Posterior vena cava (tissue), 2 donors: ENCODE measurements at places on chromosomes 2 and 18.

DNA sequence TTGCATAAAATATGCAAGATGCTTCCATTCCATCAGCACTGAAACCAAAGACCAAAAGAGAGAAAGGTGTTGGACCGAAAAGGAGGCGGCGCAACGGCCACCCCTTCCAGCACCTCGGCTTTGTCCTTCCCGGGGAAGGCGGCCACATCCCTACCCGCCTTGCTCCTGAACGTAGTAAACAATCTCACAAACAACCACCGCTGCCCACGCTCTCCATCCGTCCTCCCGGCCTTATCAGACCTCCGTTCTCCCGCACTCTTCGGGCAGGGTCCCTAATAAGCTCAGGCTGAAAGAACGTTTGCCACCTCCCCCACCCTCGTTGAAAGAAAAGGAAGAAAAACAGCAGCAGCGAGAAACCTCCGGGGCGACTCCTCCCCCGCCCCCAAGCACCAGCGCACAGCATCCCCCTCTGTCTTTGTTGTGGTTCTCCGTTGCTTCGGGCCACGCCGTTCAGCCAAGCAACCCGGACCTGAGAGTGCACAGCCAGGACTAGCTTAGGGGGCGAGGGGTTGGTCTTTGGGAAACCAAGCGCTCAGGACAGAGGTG lies 4.4 kb downstream of the EVX2 start:
- no peak for DNase-seq

- DNase-seq = no peak
These were observed 35.6 kb upstream of the APCDD1 start for GRCh38 chr18:10418836-10419235.

DNA sequence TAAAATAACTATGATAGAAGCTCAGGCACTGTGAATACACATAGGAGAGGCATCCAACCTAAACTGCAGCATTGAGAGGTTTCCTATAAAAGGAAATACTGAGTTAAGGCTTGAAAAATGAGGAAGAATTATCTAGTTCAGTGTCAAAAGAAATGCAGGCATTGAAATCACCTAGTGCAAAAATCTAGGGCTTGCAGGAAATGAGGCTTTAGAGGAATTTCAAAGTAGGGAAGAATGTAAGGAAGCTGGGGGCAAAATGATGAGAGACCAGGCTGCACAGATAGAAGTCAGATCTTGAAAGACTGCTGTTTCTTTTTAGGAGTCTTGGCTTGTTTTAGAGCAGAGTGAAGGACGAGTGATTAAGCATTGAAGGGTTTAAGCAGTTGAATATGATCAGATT lies 28.1 kb upstream of the SCYGR2 start:
- DNase-seq = no peak

- DNase-seq = no peak
These were observed 6.4 kb upstream of the PSMD1 start for GRCh38 chr2:231050018-231050901.

DNA sequence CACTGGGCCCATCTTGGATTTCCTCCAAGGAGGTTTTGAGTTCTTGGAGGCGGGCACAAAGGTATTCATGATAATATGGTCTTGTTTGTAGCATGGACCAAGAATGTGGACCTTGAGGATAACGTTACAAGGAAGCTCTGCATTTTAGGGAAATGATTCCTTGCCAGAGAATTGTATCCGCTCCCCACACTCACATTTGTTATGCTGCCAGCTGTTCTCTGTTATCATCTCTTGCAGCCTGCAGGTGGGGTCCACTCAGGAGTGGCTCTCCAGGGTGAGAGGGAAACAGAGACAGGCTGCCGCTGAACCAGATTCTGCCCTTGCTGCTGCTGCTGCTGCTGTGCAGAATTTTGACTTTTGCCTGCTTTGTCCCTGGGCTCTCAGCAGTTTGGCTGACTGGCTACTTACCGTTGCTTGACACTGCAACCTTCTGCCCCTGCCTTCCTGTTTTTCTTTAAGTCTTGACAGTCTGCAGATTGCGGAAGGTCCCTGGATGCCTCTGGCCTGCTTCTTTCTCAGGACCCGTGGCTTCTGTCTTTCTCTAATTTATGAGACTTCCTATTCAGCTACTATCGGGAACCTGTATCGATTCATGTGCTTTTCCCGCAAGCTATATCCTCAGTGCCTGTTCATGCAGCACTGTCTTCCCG lies 122.3 kb upstream of the DOCK10 start:
- DNase-seq = no peak

GRCh38 chr2:203330434-203330833 lies 2.2 kb downstream of the ABI2 start:
- DNase-seq = no peak

- DNase-seq = no peak
These were observed 41.5 kb downstream of the SLC38A11 start for GRCh38 chr2:164913640-164914350.

DNA sequence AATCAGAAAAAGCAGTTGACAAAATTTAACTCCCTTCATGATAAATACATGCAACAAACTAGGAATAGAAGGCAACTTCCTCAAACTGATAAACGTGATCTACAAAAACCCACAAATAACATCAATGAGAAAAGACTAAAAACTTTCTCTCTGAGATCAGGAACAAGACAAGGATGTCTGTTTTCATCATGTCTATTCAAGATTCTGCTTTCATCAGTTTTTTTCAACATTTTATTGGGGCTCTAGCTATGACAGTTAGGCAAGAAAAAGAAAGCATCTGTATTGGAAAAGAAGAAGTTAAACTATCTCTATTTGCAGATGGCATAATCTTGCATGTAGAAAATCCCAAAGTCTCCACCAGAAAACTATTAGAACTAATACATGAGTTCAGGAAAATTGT lies 12.3 kb upstream of the CHST10 start:
- DNase-seq = no peak

DNA sequence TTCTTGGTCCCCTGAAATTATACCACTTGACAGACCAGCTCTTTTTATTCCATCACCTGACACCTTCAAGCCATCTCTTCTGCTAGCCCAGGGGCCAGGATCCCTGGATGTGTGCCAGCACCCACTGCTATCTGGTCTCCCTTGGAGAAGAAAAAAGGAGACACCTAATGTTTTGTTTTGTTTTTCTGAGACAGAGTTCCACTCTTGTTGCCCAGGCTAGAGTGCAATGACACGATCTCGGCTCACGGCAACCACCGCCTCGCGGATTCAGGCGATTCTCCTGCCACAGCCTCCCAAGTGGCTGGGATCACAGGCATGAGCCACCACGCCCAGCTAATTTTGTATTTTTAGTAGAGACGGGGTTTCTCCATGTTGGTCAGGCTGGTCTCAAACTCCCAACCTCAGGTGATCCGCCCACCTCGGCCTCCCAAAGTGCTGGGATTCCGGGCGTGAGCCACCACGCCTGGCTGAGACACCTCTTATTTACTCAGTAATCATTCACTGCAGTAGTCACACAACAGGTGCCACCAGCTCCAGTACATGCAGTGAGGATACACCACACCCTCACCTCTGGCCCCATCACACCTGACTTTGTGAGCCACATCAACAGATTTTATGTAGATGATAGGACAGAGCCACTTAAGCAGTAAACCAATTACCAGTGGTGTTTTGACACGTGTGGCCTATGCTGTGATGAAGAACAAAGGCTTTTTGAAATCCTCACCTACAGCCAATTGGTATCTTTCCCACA lies 42.8 kb upstream of the PCBP1 start:
- no peak for DNase-seq

GRCh38 chr2:314561-315336 lies 26.9 kb upstream of the ALKAL2 start:
- DNase-seq = no peak

DNA sequence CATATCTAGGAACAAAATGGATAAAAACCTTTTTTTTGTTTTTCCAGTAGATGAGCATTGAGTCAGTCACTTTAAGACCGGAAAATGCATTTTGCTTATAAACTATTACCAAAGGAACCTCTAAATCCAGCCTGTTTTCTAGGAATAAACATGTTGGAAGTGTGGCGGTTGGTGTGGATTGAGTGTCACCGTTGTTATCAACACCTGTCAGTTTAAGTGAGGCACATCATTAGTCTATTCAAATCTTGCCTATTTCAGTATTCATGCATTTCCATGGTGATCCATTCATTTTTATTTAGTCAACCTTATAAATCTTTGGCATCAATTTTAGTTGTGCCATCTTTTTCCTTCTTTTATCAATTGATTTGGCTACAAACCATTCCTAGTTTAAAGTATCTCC lies 3.3 kb downstream of the KLHL29 start:
- no peak for DNase-seq

DNA sequence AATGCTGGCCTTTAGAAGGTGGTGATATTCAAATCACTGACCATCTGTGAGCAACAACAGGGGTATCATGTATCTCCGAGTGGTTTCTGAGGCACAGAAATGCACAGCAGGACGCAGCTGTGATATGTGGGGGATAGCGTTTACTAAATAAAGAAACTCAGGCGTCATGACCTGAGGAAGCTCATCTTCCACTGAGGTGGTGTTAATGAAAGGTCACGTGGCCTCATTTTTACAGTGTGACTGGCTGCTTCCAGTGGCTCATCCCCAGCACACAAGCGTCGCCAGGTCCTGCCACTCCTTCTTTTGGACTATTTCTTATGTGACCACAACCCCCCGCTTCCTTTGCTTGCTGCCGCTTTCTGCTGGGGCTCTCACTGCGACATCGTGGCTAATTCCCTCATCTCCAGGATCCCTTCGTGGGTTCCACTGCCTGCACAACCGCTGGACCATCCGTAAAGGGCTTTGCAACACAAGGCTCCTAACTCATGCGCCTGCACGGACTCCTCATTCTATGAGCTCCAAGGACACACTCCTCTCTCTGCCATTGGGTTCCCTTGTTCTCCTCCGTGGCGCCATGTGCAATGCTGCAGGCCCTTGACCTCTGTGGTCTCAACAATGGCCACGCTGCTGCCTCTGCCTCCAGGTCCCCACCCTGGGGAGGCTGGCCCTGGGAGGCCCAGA lies 109.3 kb downstream of the MBP start:
- DNase-seq = no peak

GRCh38 chr18:46910856-46911255 lies 6.5 kb downstream of the PIAS2 start:
- DNase-seq = no peak

DNA sequence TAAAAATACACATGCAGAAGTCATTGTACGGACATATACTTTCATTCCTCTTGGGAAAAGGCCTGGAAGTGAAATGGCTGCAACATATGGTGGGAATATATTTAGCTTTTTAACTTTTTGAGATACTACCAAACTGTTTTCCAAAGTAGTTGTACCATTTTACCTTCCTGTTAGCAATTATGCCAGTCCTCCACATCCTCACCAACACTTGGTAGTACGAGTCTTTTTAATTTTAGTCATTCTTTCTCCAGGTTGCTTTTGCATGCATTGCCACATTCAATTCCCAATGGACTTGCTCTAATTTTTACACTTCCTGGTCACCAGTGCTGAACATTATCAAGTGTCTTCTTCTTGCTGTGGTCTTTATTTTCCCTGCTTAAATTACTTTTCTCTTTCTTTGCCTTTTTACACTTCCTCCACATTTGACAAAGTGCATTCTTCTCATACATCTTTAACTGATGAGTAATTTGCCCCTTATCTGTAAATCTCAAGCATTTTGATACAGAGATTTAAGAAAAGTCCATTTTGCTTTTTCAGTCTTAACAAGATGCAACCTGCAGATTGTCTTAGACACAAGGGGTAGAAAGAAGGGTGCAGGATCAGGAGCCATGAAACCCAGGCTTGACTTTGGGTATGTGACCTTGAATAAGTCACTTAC lies 14.5 kb downstream of the VIT start:
- DNase-seq = no peak

DNA sequence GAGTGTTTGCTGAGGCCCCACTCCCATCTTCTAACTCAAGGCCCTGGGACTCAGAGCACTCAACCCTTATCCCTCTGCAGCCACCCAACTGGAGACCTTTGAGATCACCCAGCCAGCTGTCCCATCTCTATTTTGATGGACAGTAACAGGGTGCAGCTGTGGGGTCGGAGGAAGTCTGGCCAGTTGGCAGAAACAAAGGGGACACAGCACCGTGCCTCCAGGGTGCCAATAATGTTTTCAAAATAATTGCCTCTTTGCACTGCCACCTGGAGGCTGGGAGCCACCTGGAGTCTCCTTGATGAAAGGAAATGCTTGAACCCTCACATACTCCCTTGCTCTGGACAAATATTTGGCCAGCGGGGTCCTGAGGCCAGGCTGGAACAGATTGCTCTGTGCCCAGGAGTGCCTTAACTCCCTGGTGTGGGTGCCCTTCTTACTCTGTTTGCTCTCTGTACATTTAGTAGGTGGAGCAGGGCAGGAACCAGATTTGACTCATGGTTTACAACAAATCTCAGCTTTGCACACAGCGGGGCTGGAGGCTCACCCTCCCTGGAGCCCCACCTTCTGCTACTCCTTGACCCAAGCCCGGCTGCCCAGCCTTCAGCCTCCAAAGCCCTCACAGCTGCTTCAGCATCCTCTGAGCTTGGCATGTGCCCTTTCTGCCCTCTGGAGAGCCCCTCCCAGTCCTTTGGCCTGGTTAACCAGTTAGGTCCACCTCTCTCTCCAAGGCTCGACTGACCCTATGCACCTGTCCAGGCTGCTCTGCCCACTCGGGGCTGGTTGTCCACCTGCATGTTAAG lies 17.2 kb downstream of the MAL start:
- no peak for DNase-seq

GRCh38 chr2:98825020-98825350 lies 94.1 kb upstream of the MGAT4A start:
- DNase-seq = no peak

DNA sequence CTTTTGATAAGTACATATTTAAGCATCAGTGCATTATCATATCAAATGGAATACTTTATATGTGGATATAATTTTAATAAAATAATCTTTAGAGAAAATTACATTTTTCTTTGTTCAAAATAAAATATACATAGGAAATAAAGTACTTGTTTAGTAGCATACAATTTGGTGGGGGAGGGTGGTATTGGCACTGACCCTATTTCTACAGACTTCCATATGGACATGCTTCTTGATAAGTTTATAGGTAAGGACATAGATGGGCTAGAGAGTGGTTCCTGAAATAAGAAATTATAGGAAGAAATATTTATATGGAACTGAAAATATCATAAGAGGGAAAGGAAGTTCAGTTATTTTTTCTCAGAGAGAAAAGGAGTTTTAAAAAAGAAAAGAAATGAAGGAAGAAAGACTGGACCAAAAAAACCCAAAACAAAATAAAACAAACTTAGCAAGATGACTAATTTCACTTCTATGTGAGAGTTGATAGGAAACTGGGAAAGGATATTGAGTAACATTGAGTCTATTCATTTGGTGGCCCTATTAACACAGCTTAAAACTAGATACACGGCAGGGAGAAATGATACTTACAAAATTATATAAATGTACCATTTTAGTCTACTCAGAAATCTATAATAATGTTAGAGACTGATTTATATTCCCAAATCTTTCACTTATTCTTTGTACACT lies 505.9 kb downstream of the ERBB4 start:
- DNase-seq = no peak

GRCh38 chr18:27983780-27984179 lies 193.2 kb downstream of the CDH2 start:
- no peak for DNase-seq
